ENCODE measurements at places on chromosomes 1 and 21.
A peak's percentile ranks its signal among the peaks of the same experiment; 100 is the strongest.

- DNase-seq = peak; percentile 34
These were observed 720 bp downstream of the SUSD4 start for GRCh38 chr1:223363057-223363855.

DNA sequence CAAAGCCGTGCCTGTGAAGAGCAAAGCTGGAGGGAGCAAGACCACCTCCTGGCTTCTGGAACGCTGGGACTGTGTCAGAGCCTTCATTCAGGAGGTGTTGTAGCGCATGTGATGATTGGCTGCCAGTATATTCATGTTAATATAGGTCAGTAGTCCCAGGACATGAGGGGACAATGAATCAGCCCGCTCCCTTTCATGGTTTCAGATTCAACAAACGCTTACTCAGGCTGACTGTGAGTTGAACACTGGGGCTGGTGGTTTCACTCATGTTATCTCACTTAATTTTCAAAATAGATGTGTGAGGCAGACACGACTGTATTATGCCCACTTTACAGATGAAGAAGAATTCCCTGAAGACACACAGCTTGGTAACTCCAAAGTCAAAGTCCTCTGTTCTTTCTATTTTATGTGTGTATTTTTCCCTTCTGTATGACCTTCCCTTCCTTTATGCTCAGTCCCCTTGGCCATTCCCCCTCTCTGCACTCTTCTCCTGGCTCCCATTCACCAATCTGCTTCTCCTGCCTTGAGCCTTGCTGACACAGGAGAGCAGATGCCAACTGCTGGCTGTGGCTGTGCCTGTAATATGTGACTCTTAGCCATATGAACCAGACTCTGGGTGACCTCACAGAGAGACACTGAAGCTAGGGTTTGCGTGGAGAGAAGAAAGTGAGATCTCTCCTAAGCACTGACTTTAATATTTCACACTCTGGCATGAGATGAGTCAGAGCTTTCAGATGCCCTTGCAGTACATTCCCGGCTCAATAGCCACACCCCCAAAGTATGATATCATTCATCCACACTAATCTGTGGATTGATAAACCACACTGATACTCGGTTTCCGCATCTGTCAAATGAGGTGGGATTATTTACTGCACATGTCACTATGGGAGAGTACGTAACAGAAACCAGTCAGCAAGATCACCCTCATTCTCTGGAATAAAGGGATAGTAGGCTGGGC is 31.4 kb upstream of the KIRREL1 start:
- peak; percentile 75 for DNase-seq

DNA sequence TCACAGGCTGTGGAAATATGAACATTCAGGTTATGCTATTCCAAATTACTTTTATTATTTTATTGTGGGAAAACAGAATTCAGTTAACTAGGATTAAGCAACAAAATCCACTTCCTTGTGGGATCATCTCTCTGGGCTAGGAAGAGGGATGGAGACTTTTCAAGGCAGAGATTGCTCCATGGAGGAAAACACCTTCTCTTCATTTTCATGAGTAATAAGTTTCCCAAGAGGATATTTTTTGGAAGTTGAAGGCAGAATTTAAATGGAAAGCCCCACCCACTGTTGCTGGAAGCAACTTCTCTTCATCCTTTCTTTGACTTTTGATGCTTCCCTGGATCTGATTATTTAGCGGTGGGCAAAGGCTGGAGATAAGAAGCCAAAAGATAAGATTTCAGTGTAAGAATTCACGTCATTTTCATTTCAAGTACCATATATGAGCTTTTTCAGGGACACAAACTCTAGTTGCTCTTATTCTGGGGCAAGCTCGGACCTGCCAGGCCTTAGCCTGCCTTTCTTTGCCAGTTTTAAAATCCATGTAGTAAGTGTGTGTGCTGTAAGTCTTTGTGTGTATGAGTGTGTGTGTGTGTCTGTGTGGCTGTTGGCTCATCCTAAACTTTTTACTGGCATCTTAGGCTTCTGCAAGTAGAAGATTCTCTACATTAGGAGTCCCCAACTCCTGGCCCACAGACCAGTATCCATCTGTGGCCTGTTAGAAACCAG is 11.7 kb upstream of the IL24 start:
- DNase-seq = no peak

DNA sequence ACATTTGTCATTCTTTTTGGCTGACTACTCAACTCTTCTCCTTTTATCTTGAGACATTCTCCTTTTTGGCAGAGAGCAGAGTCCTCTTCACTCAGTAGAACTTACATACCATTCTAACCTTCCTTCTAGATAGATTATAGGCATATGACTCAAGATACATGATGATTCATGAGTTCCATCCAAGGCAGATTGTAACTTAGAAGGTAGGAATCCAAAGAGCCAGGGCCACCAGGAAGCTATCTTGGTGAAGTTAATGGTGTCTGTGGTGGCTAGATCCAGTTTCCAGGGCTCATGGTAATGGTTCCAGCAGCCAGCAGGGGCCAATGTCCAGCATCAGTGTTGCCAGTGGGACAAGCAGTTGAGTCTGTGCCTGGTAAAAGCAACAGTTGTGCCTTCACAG is 76.1 kb upstream of the KIAA0040 start:
- DNase-seq = no peak

DNA sequence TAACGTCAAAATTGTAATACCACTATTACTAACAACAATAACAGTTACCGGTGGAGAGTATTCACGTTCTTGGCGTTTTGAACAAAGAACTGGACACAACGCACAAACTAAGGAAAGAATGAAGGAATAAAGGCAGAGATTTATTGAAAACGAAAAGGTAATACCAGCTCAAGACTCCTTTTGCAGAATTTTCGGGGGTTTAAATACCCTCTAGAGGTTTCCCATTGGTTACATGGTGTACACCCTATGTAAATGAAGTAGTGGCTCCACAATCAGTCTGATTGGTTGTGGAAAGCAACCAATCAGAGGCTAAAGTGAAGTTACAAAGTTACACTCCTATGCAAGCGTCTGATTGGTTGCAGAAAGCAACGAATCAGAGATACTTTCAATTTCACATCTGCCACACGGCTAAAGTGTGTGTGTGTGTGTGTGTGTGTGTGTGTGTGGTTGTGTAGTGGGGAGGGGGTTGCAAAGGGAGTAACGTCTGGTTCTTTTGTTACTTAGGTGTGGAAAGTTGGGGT is 1.1 kb upstream of the GTF2B start:
- no peak for DNase-seq

DNA sequence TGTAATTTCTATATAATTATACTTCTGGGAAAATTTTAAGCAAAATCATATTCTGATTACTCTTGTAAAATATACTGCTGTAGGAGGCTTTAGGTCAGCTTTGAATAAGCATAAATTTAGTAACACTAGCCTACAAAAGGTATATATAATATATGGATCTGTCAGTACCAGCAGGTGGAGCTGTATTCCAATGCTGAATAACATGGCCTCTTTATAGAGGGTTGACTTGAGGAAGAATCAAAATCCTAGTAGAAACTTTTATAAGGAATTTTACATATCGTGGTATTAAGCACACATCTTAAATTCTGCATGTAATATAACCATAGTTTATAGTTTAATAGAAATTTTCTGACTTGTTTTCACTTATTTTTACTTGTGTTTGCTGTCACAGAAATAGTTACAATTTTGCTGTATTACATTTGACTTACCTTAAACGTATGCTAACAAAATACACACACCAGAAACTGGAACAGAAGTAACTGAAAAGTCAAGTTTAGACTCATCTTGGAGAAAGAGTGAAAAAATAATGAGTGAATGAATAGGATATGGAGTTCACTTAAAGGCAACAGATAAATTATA is 79.3 kb downstream of the HMCN1 start:
- DNase-seq = no peak

DNA sequence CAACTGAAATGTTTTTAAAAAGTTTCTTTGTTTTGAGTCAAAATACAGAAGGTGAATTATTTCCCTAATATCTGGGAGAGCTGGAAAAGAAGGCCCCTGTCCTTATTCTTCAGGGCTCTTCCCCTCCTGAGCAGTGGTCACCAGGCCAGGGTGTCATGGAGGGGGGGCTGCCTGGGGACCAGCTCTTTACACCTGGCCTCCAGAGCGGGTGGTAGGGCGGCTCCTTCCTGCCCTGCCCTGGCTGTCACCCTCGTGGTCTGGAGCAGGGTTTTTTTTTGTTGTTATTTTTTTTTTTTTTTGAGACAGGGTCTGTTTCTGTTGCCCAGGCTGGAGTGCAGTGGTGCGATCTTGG is 6.6 kb downstream of the SKI start:
- DNase-seq = no peak

DNA sequence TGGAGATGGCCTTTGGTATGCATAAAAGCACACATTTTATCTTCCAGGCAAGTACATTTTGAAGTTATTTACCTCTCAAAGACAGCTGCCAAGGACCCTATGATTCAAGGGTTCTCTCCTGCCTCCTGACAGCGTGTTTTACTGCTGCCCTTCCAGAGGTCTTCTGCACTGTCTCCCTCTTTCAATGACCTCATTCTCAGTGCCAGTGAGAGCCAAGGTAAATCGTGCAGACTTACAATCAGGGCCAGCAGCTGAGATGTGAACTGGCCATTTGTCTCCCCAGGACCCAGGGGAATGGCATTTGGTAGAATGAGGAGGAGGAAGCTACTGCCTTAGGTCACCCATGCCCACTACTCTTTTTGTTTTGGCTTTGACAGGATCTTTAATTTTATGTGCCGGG is 84.2 kb upstream of the FGGY start:
- no peak for DNase-seq

GRCh38 chr1:14519976-14520375 is 78.5 kb upstream of the KAZN start:
- peak; percentile 62 for DNase-seq

- DNase-seq = no peak
These were observed 78.4 kb upstream of the RGS21 start for GRCh38 chr1:192238421-192238820.

DNA sequence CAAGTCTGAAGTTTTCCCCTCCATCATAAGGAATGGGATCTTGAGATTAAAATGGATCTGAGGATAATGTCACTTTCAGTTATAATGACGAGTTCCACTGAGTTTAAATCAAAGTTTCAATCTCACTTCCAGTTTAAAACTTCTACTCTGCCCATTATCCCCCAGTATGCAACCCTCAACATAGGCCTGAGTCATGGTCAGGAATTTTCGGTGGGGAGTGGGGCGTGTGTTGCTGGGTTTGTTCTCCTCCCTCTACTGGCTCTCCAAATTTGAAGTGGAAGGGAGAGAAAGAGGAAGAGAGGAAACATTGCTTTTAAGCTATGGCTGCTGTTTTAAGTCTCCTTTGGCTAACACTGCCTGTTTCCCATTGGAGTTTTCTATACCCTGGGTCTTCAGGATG is 152.9 kb downstream of the TM2D1 start:
- DNase-seq = peak; percentile 14

GRCh38 chr1:47964636-47965035 is 32.5 kb downstream of the TRABD2B start:
- no peak for DNase-seq

GRCh38 chr1:159239551-159240220 is 35.0 kb downstream of the ACKR1 start:
- DNase-seq = no peak

DNA sequence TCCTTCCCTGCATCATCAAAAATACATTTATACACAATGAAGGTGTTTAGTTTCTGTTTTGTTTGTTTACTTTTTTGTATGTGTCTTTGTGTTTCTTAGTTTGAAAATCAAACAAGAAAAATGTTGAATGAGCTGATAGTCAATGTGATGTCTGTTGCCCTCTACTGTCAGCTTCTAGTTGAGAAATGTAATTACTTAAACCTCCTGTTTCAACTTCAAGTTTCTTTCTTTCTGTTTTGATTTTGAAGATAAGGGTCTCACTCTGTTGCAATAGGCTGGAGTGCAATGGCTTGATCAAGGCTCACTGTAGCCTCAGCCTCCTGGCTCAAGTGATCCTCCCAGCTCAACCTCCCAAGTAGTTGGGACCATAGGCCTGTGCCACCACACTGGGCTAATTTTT is 37.5 kb downstream of the SPTA1 start:
- no peak for DNase-seq

- DNase-seq = no peak
These were observed 29.0 kb downstream of the TRIM11 start for GRCh38 chr1:228377664-228378089.

- DNase-seq = peak; percentile 31
These were observed 42.4 kb downstream of the AKNAD1 start for GRCh38 chr1:108814343-108815125.

DNA sequence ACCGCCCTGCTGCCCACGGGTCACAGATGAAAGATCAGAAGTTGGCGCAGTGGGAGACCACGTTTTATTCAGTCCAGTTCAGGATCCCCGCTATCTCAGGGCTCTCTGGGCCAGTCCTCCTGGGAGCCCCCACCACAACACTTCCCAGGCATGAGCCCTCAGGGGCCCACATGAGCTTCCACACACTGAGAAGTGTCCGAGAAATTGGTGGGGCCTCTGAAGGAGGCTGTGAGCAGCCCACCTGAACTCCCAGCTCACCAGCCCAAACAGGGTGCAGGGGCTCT is 12.1 kb downstream of the TRIM46 start:
- no peak for DNase-seq

- no peak for DNase-seq
These were observed 10.1 kb upstream of the RABGAP1L start for GRCh38 chr1:174149216-174149615.

DNA sequence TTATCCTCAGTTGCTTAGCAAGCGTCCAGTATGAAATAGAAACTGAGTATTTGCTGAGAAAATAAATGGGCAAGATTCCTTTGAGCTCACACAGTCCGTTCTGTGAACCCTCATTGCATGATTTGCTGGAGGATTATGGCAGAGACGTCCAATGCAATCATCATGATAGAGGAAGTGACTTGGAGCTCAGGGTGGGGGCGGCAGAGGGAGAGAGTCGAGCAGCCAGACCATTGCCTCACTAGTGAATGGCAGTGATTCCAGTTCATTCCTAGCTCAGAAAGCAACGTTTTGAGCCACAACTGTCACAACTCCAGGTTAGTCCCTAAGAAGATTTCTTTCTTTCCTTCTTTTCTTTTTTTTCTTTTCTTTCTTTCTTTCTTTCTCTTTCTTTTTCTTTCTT is 27.5 kb upstream of the COL9A2 start:
- DNase-seq = peak; percentile 72

DNA sequence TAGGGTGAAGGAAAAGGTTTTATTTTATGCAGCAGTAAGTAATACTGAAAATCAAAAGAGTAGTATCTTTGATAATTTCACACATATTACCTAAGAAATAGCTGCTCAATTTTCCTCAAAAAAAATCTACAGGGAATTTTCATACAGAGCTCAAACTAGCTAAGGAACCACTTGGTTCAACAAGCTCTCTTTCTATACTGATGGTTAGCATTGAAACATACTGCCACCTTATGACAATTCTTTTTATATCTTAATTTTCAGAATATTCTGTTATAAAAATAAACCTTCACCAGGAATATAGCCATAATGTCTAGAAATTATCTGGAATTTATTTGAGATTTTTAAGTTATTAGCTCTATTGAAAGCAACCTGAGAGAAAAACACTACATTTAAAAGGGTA is 142.1 kb downstream of the DPYD start:
- DNase-seq = no peak
